Naive B cell (primary cell): ENCODE measurements at places on chromosomes 1 and 21. TPM values are rescaled to one million over a fixed set of nuclear protein-coding genes. Genes with fewer than 3 reads are reported as not detected.

Gene SLC6A9
- polyA plus RNA-seq = not detected

DNA sequence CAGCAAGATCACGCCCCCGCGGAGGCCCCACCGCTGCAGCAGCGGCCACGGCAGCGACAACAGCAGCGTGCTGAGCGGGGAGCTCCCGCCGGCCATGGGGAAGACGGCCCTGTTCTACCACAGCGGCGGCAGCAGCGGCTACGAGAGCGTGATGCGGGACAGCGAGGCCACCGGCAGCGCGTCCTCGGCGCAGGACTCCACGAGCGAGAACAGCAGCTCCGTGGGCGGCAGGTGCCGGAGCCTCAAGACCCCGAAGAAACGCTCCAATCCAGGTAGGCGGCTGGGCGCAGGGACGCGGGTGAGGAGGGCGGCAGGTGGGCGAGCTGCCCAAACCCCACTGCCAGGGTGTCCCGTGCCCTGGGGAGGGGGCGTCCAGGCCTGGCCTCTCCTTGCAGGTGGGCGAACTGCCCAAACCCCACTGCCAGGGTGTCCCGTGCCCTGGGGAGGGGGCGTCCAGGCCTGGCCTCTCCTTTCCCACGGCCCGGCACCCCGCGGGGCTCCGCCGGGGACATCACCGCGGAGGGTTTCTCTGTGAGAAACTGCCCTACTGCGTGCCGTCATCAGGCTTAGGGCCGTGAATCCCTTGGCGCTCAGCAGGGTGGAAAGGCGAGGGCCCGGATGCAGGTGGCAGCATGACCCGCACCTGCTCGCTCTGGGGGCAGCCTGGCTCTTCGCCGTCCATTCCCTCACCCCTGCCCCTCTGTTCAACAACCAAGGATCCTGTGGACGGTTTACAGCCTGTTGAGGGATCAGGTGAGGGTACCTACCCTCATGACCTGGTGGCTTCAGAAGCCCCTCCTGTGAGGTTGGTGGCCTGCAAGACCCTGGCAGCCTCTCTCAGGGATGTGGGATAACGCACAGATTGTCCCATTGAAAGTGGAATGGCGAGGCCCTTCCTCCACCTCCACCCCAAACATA lies 534.0 kb downstream of the KIF26B start:
- no peak overlapping the region for H3K27ac ChIP-seq
- H3K4me1 ChIP-seq = peaks cover 7% of the 10 kb centered on the region
- H3K27me3 ChIP-seq = peaks cover 8% of the 10 kb centered on the region
- DNase-seq = no peak
- H3K4me3 ChIP-seq = no peak overlapping the region
- H3K36me3 ChIP-seq = peaks cover 7% of the 10 kb centered on the region

DNA sequence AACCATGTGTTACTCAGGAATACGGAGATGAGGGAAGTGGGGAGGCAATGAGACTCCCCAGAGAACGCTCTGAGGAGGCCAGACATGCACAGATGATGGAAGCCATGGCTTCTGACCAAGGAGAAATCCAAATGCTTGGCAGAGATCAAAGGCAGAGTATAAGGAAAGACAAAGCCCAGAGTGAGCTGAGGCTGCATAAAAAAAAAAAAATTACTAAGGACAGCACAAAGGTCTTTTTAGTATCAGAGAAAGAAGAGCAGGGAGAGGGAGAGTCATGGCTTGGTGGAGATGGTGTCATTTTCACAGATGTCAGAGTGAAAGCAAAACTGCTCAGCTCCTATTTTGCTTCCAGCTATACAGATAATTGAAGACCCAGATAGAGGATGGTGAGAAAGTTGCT lies 8.1 kb upstream of the NCF2 start:
- no peak overlapping the region for H3K4me3 ChIP-seq
- H3K36me3 ChIP-seq = no peaks in the 10 kb centered on the region
- H3K27ac ChIP-seq = peak overlapping the region; percentile 24
- H3K4me1 ChIP-seq = peaks cover 14% of the 10 kb centered on the region
- no peak for DNase-seq

- H3K36me3 ChIP-seq = no peaks in the 10 kb centered on the region
- DNase-seq = no peak
- H3K27me3 ChIP-seq = no peaks in the 10 kb centered on the region
- no peak overlapping the region for H3K27ac ChIP-seq
- H3K4me3 ChIP-seq = no peak overlapping the region
Observed at GRCh38 chr1:91026320-91026719, 4.5 kb upstream of the ZNF644 start.

DNA sequence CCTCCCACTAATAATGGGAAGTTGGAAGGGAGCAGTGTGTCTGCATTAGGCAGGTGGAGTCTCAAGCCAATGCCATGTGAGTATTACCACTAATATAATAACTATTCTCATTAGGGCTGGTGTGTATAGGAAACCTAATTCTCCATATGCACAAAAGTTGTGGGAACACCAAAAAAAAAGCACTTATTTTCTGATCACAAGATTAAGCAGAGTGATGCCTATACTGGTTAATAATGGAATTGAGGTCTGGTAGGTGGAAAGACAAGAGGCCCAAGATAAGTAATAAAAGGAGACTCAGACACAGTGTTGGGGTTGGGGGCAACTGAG lies 7.0 kb upstream of the NPL start:
- H3K4me1 ChIP-seq = peaks cover 7% of the 10 kb centered on the region
- no peak for DNase-seq
- H3K36me3 ChIP-seq = no peaks in the 10 kb centered on the region
- no peak overlapping the region for H3K27ac ChIP-seq
- peaks cover 4% of the 10 kb centered on the region for H3K27me3 ChIP-seq

Gene CLCA4
- not detected for polyA plus RNA-seq

- peaks cover 6% of the 10 kb centered on the region for H3K27me3 ChIP-seq
- H3K4me3 ChIP-seq = no peak overlapping the region
- no peak overlapping the region for H3K27ac ChIP-seq
- H3K4me1 ChIP-seq = peaks cover 14% of the 10 kb centered on the region
- no peak for DNase-seq
Observed at GRCh38 chr1:91552091-91552490, 51.4 kb downstream of the CDC7 start.

- no peak overlapping the region for H3K4me3 ChIP-seq
- no peaks in the 10 kb centered on the region for H3K27me3 ChIP-seq
- H3K27ac ChIP-seq = no peak overlapping the region
Observed at GRCh38 chr1:47805921-47806361, 191.2 kb downstream of the TRABD2B start.

DNA sequence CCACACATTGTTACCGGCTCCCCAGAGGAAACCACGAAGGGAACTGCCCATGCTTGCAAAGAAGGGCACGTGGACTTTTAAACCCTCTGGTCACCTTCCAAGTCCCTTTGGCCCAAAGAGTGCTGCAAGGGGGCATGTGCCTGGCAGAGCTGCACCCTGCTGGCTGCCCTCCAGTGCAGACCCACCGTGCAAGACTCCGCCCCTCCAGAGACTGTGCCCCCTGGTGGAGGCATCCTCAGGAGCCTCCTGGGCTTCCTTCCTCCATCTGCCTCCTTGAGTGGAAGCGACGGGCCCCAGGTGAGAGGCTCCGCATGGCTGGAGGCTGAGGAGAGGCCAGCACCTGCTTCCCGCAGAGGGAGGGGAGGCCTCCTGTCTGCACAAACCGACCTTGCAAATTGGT lies 100.6 kb downstream of the CRYAA start:
- peaks cover 36% of the 10 kb centered on the region for H3K27me3 ChIP-seq
- no peak overlapping the region for H3K27ac ChIP-seq
- no peaks in the 10 kb centered on the region for H3K36me3 ChIP-seq
- H3K4me1 ChIP-seq = peaks cover 7% of the 10 kb centered on the region

Gene PHLDA3
- polyA plus RNA-seq = not detected

- H3K27me3 ChIP-seq = no peaks in the 10 kb centered on the region
- H3K4me1 ChIP-seq = no peaks in the 10 kb centered on the region
- no peaks in the 10 kb centered on the region for H3K36me3 ChIP-seq
- H3K27ac ChIP-seq = no peak overlapping the region
- no peak overlapping the region for H3K4me3 ChIP-seq
Observed at GRCh38 chr1:103162360-103162759, 54.0 kb upstream of the COL11A1 start.

DNA sequence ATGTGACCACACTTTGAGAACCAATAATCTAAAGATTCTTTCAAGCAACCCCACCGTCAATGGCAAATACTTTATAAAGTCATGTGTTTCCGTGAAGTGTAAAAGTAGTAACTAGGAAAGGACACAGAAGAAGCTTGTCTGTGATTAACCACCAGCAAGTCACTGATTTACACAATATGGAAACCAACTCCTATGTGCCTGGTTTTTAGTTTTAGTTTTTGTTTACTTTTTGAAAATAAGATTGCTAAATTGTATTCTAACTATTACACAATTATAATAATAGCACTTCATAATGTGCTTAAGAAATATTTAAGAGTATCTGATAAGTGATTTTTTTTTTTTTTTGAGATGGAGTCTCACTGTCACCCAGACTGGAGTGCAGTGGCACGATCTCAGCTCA lies 13.0 kb downstream of the FMO2 start:
- DNase-seq = no peak
- H3K36me3 ChIP-seq = no peaks in the 10 kb centered on the region
- peaks cover 6% of the 10 kb centered on the region for H3K27me3 ChIP-seq
- no peaks in the 10 kb centered on the region for H3K4me1 ChIP-seq

DNA sequence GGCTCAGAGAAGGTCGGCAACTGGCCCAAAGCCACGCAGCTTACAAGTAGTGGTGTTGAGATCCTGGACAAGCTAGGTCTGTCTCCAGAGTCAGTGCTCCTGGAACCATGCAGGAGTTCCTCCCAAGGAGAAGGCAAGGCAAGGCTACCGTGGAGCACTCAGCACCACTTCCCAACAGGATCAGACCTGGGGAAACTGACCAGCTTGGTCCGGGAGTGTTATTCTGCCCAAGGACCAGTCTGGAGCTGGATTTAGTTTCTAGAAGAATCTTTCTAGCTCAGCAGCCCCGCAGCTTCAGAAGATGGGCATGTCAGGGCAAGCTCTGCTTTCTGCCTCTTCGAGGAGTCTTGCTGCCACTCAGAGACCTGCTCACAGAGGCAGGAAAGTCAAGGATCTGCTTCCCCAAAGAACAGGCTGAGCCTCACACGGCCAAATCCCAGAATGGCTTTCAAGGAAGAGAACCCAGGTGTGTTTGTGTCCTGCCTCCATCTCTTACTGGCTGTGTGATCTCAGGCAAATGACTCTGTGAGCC lies 302.8 kb downstream of the MATN1 start:
- no peak overlapping the region for H3K27ac ChIP-seq
- H3K27me3 ChIP-seq = peaks cover 61% of the 10 kb centered on the region
- H3K36me3 ChIP-seq = no peaks in the 10 kb centered on the region
- H3K4me3 ChIP-seq = no peak overlapping the region
- no peaks in the 10 kb centered on the region for H3K4me1 ChIP-seq

DNA sequence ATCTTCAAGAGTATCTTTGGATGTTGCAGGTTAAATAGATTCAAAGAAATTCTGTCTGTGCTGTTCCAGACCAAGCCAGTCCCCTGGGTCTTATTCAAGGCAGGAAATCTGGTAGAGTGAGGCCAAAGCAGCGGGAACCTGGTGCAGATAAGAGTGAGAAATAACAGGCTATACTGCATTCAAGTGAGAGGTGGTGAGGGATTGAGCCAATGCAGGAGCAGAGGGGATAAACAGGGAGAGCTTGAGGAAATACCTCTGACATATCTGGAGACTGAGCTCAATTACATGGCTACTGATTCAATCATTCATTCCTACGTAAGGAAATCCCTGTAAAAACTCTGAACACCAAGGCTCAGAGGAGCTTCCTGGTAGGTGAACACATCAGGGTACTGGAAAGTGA lies 17.2 kb upstream of the PSMA5 start:
- no peak for DNase-seq
- H3K27me3 ChIP-seq = peaks cover 10% of the 10 kb centered on the region
- H3K4me3 ChIP-seq = no peak overlapping the region
- no peak overlapping the region for H3K27ac ChIP-seq
- no peaks in the 10 kb centered on the region for H3K4me1 ChIP-seq

DNA sequence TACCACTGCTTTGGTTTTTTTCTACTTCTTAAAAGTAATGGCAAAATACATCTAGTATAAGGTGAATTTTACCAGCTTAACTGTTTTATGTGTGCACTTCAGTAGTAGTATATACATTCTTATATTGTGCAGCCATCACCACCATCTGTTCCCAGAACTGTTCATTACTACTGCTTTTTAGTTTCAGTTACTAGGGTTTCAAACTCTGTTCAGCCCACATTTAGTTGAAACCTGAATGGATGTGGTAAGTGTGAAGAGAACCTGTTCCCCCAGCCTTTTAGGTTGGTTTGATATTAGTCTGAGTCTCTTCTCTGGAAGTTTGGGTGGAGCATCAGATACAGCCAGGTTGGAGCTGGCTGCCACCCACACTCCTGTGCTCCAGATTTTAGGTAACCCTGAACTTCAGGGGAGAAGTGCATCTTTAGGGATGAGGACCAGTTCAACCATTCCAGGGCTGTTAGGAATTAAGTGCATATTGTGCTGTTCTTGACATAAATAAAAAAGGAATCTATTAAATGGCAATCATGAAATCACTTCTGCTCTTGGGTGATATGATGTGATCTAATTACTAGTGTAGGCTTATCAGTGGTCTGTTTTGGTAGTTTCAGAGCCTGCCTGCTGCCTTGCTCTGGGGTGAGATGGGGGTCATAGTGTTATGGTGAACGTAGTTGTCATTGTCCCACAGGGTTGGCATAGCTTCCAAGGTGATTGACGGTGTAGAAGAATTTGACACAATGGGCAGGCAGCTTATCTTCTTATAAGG lies 32.1 kb downstream of the URB2 start:
- H3K27ac ChIP-seq = no peak overlapping the region
- no peak overlapping the region for H3K4me3 ChIP-seq
- H3K36me3 ChIP-seq = peaks cover 30% of the 10 kb centered on the region
- DNase-seq = no peak

Gene KCNJ9
- polyA plus RNA-seq = not detected

DNA sequence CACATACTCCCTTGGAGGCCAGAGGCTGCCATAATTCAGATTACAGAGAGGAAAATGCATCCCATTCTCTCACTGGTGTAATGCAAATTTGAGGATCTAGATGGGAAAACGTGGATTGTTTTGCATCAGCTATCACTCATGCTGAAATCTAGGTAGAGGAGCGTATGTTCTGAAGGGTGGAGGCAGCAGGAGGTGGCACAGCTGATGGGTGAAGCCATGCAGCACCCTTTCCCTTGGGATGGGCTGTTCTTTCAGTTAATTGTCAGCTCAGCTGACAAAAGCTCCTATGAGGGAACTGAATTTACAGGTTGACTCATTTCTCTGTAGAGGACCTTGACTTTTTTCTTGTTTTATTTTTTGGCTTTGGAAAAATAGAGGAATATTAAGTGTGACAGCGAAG lies 41.8 kb downstream of the CAMTA1 start:
- DNase-seq = no peak
- no peak overlapping the region for H3K27ac ChIP-seq
- peaks cover 15% of the 10 kb centered on the region for H3K4me1 ChIP-seq
- no peak overlapping the region for H3K4me3 ChIP-seq
